ENCODE measurements at places on chromosomes 12 and 14.

GRCh38 chr12:7146906-7147305 lies 16.7 kb downstream of the CLSTN3 start:
- no peak for DNase-seq

DNA sequence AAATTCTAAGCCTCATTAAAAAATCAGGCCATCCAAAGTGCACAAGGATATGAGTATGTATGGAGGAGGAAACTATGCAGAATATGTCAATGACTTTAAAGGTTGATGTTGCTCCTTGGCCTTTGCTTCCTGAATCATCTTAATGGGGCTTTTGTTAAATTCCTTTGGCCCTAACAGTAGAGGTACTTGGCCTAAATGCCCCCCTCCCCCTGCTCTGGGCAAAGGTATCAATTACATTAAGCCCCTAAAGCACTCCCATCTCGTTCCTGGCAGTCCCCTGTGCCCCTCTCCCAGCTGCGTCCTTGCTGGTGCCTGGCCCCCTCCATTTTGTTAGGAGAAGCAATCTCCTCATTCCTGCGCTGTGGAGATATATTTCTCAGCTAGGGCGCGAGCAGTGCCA lies 4.8 kb downstream of the COPZ1 start:
- no peak for DNase-seq

DNA sequence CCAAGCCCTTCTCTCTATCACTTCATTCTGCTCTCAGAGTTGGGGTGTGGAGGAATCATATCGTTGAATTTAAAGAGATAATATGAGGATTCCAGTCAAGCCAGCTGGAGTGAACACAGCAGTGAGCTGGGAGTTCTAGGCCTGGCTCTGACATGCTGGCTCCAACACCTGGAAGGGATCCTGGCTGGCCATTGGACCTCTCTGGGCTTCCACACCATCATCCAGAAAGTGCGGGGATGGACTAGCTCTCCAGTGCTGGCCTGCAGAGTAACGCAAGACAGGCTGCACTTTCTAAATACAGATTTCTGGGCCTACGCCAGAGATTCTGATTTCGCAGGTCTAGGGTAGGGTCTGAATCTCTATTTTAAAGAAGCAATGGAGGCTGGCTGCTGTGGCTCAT lies 34.8 kb upstream of the HDAC7 start:
- no peak for DNase-seq

DNA sequence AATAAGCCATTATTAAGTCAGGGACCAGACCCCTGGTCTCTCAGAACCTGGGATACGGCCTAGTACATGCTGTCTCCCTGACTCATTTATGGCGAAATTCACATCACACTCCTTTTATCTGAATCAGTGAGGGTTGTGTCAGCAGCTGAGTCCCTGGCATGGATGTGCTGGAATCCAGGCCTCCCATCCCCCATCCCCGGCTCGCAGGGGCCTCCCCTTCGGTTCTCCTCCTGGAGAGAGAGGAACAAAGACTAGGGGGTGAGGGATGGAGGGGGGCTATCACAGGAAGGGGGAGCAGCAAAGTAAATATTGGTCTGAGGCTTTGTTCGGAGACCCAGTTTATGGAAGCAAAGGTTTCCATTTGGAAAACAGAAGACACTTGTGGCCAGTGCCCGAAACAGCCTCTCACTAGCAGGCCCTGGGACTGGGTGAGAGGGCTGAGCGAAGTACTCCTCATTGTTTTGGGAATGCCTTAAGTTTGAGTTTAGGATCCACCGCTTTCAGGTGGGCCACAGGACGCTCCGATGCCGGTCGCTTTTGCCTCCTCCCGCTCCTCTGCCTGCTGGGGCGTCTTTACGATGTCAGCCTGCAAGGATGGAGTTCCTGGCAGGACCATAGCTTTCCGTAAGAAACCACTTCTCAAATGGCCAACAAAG lies 145.0 kb downstream of the PRKCH start:
- no peak for DNase-seq

DNA sequence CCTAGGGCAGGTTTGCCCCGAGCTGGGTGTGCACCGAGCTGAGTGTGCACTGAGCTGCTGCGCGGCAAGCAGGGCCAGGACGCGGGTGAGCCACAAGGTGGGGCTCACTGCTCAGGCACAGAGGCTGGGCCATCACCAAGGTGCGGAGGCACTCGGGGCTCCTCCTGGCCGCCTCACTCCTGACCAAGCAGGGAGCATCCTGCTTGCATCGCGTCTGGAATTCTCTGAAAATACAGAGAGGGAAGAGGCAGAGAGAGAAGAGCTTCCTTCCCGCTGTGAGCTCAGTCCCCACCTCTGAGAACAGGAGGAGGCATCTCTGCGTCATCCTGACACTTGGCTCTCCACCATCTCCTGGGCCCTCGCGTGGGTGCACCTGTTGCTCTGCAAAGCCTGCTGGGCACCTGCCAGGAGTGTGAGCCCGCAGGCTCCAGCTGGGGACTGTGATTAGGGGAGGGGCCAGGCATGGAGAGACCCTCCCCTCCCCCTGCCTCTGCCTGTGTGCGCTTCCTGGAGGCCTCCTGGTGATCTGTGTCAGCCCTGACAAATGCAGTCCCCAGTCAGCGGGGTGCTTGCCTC lies 116.3 kb downstream of the GLT1D1 start:
- DNase-seq = peak; percentile 40

DNA sequence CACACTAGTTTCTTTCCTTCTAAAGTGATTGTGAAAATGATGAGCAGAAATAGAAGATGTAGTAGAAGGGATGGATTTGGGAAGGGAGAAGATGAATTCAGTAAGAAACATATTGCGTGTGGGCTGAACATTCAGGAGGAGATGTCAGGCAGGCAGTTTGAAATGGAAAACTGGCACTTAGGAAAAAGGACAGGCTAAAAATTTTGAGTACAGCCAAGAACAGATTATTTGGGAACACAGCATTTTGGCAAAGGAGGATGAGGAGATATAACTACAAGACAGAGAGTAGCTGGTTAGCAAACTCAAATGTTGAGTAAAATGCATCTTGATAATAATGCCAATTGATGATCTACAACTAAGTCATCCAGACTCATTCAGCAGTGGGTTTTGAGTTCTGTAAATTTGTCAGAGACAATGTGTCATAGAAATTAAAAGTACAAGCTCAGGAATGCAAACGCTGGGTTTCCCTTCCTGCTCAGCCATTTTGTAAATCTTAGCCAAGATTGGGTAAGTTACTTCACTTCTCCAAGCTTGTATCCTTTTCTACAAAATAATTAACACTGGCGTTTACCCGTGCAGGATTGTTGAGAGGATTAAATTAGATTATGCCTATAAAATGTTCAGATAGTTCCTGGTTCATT lies 255.0 kb downstream of the NAV3 start:
- no peak for DNase-seq

- DNase-seq = no peak
These were observed 37.8 kb downstream of the LLPH start for GRCh38 chr12:66092559-66093269.

GRCh38 chr14:68741839-68742470 lies 50.9 kb downstream of the ZFP36L1 start:
- DNase-seq = no peak

DNA sequence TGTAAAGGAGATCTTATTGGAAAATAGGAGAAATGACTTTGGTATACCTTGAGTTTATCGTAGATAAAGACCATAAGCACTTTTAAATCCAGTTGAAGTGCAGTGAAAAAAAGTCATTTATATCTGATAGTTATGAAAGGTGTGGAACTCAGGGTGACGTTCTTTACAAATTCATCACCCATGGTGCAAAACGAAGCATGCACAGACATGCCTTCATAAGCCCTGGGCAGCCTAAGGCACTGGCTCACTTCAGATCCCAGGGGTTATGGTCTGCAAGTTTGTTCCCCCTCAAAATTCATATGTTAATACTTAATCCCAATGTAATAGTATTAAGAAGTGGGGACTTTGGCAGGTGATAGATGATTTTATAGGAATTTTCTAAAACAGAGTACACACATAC lies 1216.4 kb upstream of the USP15 start:
- no peak for DNase-seq

DNA sequence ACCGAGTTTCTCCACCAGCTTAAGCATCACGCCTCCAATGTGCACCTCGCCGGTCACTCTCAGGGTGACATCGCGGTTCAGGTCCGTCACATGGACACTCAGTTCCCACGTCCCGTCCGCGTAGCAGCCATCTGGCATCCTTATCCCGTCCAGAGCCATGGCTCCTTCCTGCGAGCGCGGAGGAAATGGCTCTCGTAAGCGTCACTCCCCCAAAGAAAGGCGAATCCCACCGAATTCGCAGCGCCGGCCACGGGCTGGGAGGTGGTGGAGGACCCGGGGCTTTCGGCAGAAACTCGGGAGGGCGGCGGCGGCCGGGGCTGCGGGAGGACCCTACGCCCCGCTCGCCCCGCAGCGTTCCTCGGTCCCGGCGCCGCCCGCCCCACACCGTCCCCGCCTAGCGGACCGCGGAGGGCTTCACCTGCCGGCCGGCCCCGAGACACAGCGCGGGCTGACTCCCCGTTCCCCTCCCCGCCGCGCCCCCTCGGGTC lies 396 bp downstream of the FERMT2 start:
- DNase-seq = no peak

GRCh38 chr14:43587183-43587582 lies 919.9 kb downstream of the FSCB start:
- no peak for DNase-seq

- no peak for DNase-seq
These were observed 1021.5 kb downstream of the TMEM121 start for GRCh38 chr14:106547735-106548434.

- no peak for DNase-seq
These were observed 115.6 kb upstream of the FAR2 start for GRCh38 chr12:29033519-29033918.

GRCh38 chr14:79370969-79371368 lies 840.3 kb downstream of the DIO2 start:
- no peak for DNase-seq

- DNase-seq = no peak
These were observed 87.2 kb upstream of the CDKN3 start for GRCh38 chr14:54309615-54310014.

GRCh38 chr12:56839915-56840325 lies 76.8 kb downstream of the HSD17B6 start:
- no peak for DNase-seq

GRCh38 chr14:29926701-29927375 lies 809 bp downstream of the PRKD1 start:
- peak; percentile 27 for DNase-seq

GRCh38 chr14:54438703-54439102 lies 2.5 kb downstream of the CNIH1 start:
- DNase-seq = no peak

All from D721Med (cell line).